Naive thymus-derived CD4-positive, alpha-beta T cell (primary cell): ENCODE measurements at places on chromosomes 12 and 14. TPM values are rescaled to one million over a fixed set of nuclear protein-coding genes. Genes with fewer than 3 reads are reported as not detected.
A peak's percentile ranks its signal among the peaks of the same experiment; 100 is the strongest.

Gene RD3L
- total RNA-seq, result not detected

Gene SLC5A8
- not detected for total RNA-seq

Gene ULK1
- 109 TPM for total RNA-seq

Gene MED6
- 67.1 TPM for total RNA-seq

Gene ZFYVE1
- 19.1 TPM for total RNA-seq

Gene ALDH1L2
- 0.32 TPM for total RNA-seq

Gene TBC1D30
- 1.1 TPM for total RNA-seq

Gene L2HGDH
- 5.2 TPM for total RNA-seq

DNA sequence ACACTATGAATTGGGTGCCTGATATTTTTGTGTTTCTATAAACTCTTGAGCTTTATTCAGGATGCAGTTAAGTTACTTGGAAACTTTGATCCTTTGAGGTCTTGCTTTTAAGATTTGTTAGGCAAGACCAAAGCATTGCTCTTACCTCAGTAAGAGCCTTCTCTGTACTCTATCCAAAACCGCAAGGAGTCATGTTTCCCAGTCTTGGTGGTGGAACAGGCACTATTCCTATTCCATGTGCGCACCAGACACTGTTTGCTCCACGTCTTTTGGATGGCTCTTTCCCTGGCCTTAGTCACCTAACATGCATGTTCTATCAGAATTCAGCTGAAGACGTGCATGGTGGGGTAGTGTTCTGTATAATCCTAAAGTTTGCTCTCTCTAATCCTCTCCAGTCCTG is 23.5 kb downstream of the CSRP2 start:
- H3K4me3 ChIP-seq, result no peak overlapping the region
- no peak for DNase-seq
- no peaks in the 10 kb centered on the region for H3K4me1 ChIP-seq
- H3K36me3 ChIP-seq, result no peaks in the 10 kb centered on the region
- H3K27me3 ChIP-seq, result no peaks in the 10 kb centered on the region

DNA sequence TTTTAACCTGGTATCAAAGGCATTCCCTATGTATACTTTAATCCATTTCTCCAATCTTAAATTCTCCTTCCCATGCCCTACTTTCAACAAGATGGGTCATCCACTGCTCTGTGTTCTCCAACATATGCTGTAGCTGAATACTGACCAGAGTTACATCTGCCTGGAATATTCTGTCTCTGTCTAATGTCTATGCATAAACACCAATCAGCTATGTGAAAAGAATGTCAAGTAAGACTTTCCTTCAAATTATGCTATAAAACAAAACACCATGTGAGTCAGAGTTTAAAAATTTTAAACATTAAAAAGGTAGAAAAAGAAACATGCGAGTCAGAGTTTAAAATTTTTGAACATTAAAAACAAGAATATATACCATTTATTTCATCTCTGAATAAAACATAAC is 19.3 kb downstream of the NT5DC3 start:
- no peak for DNase-seq
- H3K27me3 ChIP-seq, result no peaks in the 10 kb centered on the region
- H3K4me1 ChIP-seq, result no peaks in the 10 kb centered on the region
- H3K36me3 ChIP-seq, result no peaks in the 10 kb centered on the region
- no peak overlapping the region for H3K4me3 ChIP-seq
- H3K27ac ChIP-seq, result no peak overlapping the region

DNA sequence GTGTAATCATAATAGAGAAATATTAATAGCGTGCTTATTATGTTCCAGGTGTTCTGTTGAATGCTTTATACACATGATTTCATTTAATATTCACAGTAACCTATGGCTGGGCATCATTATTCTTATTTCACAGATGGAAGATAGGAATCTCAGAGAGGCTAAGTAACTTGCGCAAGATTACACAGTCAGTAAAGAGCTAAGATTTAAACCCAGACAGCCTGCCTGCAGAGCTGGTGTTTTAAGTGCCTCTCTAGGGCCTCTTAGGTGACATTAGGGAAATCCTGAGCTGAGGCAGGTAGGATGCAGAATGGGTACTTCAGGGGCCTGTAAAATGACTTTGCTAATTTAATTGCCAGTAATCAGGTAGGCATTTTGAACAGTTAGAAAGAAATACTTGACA is 18.5 kb upstream of the BHLHE41 start:
- H3K4me3 ChIP-seq, result no peak overlapping the region
- no peaks in the 10 kb centered on the region for H3K4me1 ChIP-seq
- no peak overlapping the region for H3K27ac ChIP-seq
- H3K27me3 ChIP-seq, result no peaks in the 10 kb centered on the region
- H3K36me3 ChIP-seq, result no peaks in the 10 kb centered on the region
- no peak for DNase-seq

GRCh38 chr14:78595797-78596196 is 425.6 kb downstream of the NRXN3 start:
- H3K36me3 ChIP-seq, result no peaks in the 10 kb centered on the region
- DNase-seq, result no peak
- H3K4me1 ChIP-seq, result no peaks in the 10 kb centered on the region
- no peak overlapping the region for H3K4me3 ChIP-seq

DNA sequence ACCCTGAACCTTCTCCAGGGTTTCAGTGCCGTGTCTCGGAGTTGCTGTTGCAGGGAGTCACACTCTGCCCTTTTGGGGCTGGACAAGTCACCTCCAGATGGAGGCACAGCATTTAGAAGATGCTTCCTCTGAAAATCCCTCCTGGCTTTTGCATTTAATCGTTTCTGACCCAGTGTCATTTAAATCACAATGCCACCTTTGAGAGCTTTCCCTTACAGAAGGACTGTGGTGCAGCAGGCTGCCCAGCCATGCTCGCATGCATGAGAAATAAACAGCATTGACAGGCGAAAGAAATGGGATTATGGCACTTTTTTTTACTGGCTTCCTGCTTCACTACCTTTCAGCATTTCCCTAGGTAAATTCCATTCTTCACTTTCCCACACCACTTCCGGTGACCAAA is 113.4 kb upstream of the DYRK2 start:
- no peak overlapping the region for H3K4me3 ChIP-seq
- no peak for DNase-seq
- H3K36me3 ChIP-seq, result no peaks in the 10 kb centered on the region
- no peak overlapping the region for H3K27ac ChIP-seq
- no peaks in the 10 kb centered on the region for H3K27me3 ChIP-seq

DNA sequence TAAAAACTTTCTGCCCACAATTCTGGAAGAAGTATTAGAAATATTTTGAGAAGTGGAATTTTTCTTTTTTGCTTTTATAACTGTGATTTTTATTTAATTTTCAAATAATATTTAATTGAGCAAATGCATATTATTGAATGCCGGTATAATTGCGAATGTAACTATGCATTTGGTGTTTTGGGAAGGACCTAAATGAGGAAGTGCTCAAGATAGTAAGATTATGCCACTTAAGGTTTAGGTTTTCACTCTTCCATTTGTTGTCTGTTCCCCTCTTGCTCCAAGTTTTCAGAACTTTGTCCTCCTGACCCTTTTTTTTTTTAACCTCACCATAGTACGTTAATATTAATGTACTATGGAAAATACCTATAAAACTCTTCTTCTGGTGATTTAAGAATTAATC is 85.8 kb downstream of the KIAA0586 start:
- no peaks in the 10 kb centered on the region for H3K4me1 ChIP-seq
- no peak overlapping the region for H3K4me3 ChIP-seq
- no peak overlapping the region for H3K27ac ChIP-seq
- H3K27me3 ChIP-seq, result no peaks in the 10 kb centered on the region

DNA sequence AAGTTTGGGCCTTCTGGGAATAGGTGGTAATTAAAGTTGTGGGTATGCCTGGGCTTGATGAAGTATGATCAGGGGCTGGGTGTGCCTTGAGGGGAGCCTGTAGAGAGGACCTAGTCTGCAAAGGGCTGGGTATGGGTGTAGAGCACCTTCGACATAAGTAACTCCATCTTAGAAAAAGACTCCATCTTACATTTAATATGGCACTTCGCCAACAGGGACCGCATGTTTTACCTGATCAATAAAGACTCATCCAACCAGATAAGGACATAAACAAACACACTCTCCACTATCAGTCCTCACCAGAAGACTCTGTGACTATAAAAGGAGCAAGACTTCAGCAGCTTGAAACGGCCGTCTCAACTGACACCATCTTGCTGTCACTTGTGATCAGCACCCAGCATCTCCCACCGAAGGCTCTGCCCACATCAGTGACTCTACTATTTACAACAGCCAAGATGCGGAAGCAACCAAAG is 23.5 kb upstream of the GPR68 start:
- H3K4me1 ChIP-seq, result peaks cover 3% of the 10 kb centered on the region
- DNase-seq, result no peak
- H3K4me3 ChIP-seq, result no peak overlapping the region

DNA sequence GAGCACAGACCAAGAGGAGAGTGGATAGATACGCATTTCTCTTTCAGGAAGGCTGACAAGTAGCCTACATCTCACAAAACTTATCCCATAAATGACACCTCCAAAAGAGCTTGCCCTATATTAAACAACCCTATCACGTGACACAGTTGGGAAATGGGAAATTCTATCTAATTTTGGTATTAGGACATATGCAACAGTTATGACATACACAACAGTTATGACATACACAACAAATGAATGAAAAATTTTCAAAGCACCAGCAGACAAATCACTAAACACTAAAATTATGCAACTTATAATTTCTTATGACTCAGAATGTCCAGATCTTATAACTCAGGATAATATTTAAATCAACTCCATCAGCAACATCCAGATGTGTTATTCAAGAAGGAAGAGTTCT is 54.1 kb downstream of the DUSP16 start:
- no peaks in the 10 kb centered on the region for H3K36me3 ChIP-seq
- no peaks in the 10 kb centered on the region for H3K4me1 ChIP-seq
- no peak overlapping the region for H3K4me3 ChIP-seq
- no peaks in the 10 kb centered on the region for H3K27me3 ChIP-seq

DNA sequence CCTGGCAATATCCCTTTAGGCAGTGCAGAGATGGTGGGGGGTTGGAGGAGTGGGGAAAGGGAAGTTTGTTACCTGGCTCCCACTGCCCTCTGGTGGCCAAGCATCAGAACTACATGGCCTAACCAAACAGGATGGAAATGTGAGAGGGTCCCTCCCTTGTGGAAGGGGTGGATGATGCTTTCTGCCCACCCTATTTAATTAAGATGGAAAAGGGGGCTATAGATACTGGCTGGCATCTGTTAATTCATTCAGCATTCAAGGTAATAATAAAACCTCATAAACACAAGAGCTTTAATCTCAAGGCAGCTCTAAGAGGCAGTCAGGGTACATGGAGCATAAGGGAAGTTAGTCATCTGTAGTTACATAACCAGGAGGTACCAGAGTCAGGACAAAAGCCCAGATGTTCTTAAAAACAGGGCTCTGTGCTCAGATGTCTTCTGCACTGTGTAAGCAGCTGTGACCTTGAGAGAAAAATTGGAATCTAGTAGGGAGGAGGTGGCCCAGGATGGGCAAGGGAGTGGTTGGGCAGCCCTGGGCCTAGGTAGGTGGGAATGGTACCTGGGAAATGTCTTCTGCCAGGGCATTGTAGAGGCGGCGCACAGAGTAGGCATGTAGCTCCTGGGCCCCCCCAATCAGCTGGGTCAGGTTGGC is 4.6 kb downstream of the AP1G2 start:
- no peak overlapping the region for H3K4me3 ChIP-seq
- H3K27ac ChIP-seq, result peak overlapping the region; percentile 29
- peaks cover 23% of the 10 kb centered on the region for H3K36me3 ChIP-seq
- no peaks in the 10 kb centered on the region for H3K27me3 ChIP-seq
- peak; percentile 46 for DNase-seq
- H3K4me1 ChIP-seq, result peaks cover 10% of the 10 kb centered on the region

DNA sequence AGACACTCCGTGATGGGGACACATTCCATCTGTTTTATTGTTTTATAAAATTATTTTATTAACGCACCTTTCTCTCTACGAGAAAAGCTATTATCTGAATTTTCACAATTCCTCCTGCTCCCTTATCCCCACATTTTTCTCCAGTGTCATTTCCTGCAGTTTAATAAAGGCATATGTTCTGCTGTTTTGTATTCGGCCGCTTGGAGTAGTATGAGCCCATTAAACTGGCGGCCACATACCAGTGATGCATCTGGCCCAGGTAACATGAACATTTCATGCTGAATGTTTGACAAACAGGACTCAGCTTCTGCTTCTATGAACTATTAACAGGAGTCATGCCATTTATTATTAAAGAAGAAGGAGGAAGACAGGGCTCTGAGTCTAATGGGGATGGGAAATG is 511.0 kb downstream of the TMEM121 start:
- H3K27me3 ChIP-seq, result no peaks in the 10 kb centered on the region
- H3K36me3 ChIP-seq, result no peaks in the 10 kb centered on the region
- H3K4me1 ChIP-seq, result no peaks in the 10 kb centered on the region

DNA sequence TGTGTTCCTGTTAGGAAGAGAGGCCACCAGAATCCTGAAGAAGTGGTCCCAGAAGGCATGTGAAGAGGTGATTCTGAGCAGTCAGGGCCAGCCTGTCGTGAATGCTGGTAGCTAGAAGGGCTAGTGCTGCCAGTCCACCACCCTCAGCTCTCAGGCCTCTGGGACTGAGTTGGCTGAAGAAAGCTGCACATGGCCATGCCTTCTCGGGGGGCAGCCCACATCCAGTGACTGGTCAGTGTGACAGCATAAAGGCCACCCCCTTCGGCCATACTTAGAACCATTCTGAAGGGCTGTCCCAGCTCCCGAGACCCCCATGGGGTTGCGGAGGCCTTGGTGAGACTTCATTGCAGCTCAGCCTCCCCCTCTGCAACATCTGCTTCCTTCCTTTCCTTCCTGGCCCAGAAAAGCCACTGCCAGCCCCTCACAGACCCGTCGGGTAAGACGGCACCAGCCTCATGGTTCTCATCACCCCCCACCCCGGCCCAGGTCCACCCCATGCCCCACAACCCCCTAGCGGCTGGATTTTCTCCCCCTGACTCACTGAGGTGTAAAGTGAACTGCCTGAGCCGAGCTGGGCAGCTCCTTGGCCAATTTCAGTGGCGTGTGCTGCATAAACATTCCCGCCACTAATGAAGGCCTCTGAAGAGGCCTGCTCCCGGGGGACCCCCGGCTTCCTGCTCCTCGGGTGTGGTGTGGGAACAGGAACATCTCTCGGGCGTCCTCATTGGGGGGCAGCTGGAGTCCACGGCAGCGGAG is 49.5 kb upstream of the DIO3 start:
- DNase-seq, result no peak
- H3K27me3 ChIP-seq, result no peaks in the 10 kb centered on the region
- H3K27ac ChIP-seq, result no peak overlapping the region
- no peak overlapping the region for H3K4me3 ChIP-seq
- H3K36me3 ChIP-seq, result no peaks in the 10 kb centered on the region

GRCh38 chr14:68939893-68940613 is 39.0 kb downstream of the ACTN1 start:
- DNase-seq, result no peak
- H3K4me1 ChIP-seq, result peaks cover 70% of the 10 kb centered on the region
- H3K27me3 ChIP-seq, result no peaks in the 10 kb centered on the region
- no peak overlapping the region for H3K4me3 ChIP-seq
- H3K36me3 ChIP-seq, result peaks cover 19% of the 10 kb centered on the region

GRCh38 chr14:90661866-90662265 is 154.4 kb downstream of the TTC7B start:
- no peak overlapping the region for H3K4me3 ChIP-seq
- DNase-seq, result no peak
- H3K36me3 ChIP-seq, result no peaks in the 10 kb centered on the region
- no peaks in the 10 kb centered on the region for H3K4me1 ChIP-seq
- H3K27ac ChIP-seq, result no peak overlapping the region

GRCh38 chr12:645563-646071 is 17.6 kb downstream of the NINJ2 start:
- H3K4me3 ChIP-seq, result no peak overlapping the region
- H3K27me3 ChIP-seq, result no peaks in the 10 kb centered on the region
- H3K36me3 ChIP-seq, result no peaks in the 10 kb centered on the region
- H3K4me1 ChIP-seq, result peaks cover 11% of the 10 kb centered on the region
- DNase-seq, result no peak
